ENCODE measurements at places on chromosomes 7 and 10. TPM values are rescaled to one million over a fixed set of nuclear protein-coding genes. Genes with fewer than 3 reads are reported as not detected.

ATG9B gene
- total RNA-seq, result 0.18 TPM

SPDYE16 gene
- not detected for total RNA-seq

MALRD1 gene
- total RNA-seq, result 1.1 TPM

RASA4B gene
- total RNA-seq, result 1.8 TPM

PNLIP gene
- total RNA-seq, result not detected

MBL2 gene
- not detected for total RNA-seq

ABCB4 gene
- total RNA-seq, result not detected

NPTX2 gene
- total RNA-seq, result under 0.01 TPM

ZNRF2 gene
- 0.54 TPM for total RNA-seq

CFAP46 gene
- 1.7 TPM for total RNA-seq

SFTPA1 gene
- not detected for total RNA-seq

DNA sequence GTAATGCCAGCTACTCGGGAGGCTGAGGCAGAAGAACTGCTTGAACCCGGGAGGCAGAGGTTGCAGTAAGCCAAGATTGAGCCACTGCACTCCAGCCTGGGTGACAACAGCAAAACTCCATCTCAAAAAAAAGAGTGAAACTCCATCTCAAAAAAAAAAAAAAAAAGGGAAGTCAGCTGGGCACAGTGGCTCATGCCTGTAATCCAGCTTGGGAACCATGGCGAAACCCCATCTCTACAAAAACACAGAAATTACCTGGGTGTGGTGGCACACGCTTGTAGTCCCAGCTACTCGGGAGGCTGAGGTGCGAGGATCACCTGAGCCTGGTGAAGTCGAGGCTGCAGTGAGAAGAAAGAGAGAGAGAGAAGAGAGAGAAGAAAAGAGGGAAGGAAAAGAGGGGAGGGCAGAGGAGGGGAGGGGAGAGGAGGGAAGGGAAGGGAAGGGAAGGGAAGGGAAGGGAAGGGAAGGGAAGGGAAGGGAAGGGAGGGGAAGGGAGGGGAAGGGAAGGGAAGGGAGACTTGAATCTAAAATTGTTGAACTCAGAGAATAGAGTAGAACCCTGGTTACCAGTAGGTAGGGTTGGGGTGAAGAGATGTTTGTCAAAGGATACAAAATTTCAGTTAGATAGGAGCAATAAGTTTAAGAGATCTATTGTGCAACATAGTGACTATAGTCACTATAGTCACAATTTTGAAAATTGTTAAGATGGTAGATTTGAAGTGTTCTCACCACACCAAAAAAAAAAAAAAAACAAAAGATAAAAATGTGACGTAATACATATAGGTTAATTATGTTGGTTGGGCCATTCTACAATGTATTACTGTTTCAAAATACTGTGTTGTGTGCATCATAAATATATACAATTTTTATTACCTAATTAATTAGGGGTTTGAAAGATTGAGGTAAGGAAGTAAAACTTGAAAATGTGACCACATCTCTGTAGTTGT, 2.5 kb downstream of the SLC16A9 start:
- no peak for DNase-seq
- peaks cover 3% of the 10 kb centered on the region for H3K4me1 ChIP-seq
- H3K4me3 ChIP-seq, result no peak overlapping the region
- H3K27ac ChIP-seq, result no peak overlapping the region
- no peaks in the 10 kb centered on the region for H3K36me3 ChIP-seq
- peaks cover 34% of the 10 kb centered on the region for H3K27me3 ChIP-seq

DNA sequence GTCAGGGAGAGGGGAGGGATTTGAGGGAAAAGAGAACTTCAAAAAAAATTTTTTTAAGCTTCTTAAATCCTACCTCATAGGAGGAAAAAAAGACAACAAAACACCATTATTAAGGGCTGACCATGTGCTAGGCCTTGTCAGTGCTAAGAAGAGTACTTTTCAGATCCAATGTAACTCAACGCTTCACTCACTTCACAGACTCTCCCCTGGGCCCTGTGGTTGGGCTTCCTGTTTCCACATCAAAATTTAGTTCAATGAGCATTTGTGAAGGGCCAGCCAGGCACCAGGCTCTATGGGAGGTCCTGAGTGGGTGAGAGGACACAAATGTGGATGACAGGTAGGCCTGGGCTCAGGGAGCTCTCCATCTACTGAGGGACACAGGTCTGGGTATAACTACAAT, 249.8 kb downstream of the PTEN start:
- DNase-seq, result no peak
- H3K4me1 ChIP-seq, result peaks cover 23% of the 10 kb centered on the region
- H3K36me3 ChIP-seq, result no peaks in the 10 kb centered on the region
- H3K27ac ChIP-seq, result no peak overlapping the region
- no peaks in the 10 kb centered on the region for H3K27me3 ChIP-seq
- no peak overlapping the region for H3K4me3 ChIP-seq

DNA sequence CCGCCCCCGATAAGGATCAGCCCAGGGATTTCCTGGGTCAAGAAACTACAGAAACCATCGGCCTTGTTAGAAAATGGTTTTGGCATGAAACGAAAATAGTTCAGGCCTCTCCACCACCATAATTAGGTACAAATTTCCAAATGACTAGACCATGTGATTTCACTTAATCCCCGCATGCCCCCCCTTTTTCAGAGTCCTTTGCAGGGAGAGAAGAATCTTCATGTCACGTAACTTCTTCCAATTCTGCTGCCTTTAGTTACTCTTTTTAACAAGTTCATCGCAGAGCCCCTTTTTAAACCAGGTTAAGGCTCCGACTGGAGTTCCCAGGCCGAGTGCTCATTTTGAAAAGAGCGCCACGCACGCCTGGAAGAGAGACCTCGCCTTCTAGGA, 3.4 kb downstream of the PDGFA start:
- DNase-seq, result no peak
- no peaks in the 10 kb centered on the region for H3K36me3 ChIP-seq
- no peak overlapping the region for H3K4me3 ChIP-seq

DNA sequence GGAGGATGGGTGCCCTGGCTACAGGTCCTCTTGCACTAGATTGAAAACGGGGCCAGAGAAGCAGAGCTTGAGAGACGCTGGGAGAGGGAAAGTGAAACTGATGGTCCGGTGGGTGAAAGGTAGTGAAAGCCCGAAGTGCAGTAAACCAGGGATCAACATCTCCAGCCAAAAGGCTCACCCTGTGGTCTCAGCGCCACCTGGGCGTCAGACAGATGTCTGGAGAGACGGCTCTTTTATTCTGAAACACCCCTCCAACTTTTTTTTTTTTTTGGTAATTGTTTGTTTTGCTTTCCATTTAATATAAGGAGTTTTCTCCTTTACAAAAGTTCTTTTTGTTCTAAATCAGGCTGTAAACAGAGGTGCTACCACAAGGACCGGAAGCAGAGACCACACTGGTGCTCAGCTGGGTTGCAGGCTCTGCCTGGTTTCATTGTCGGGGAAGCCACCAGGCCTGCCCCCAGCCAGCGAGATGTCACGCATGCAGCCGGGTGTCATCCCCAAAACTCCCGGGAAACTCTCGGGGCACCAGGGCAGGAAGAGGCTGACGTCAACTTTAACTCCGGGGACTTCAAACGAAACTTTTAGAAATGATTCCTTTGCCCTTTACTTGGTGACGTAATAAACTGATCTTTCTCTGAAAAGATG, 11.2 kb downstream of the IL2RA start:
- peaks cover 26% of the 10 kb centered on the region for H3K27me3 ChIP-seq
- peak overlapping the region; percentile 35 for H3K4me3 ChIP-seq
- peaks cover 3% of the 10 kb centered on the region for H3K4me1 ChIP-seq
- no peaks in the 10 kb centered on the region for H3K36me3 ChIP-seq
- DNase-seq, result peak; percentile 44

- H3K36me3 ChIP-seq, result no peaks in the 10 kb centered on the region
- H3K4me3 ChIP-seq, result no peak overlapping the region
- H3K27me3 ChIP-seq, result no peaks in the 10 kb centered on the region
Observed at GRCh38 chr7:155412416-155413253, 45.3 kb upstream of the EN2 start.

GRCh38 chr7:81607987-81608386, 161.9 kb downstream of the HGF start:
- no peak overlapping the region for H3K27ac ChIP-seq
- DNase-seq, result no peak
- no peaks in the 10 kb centered on the region for H3K36me3 ChIP-seq
- H3K4me1 ChIP-seq, result peaks cover 6% of the 10 kb centered on the region

DNA sequence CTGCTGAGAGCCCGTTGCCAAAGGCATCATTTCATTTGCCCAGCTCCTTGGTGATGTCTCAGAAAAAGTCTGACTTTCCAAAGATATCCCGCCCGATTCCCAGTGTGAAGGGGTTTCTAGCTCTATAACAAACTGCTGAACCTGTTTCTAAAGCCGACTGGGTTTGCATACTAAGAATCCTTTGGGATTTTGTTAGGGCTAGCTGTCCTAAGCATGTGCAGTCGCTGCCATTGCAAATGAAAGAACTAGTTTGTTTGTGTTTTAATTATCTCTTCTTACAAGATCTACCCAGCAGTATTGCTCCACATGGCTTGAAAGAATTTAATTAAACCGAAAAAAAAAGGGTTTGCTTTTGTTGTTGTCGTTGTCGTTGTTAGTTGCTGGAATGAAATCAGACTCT, 476.6 kb downstream of the GATA3 start:
- DNase-seq, result no peak
- H3K36me3 ChIP-seq, result no peaks in the 10 kb centered on the region
- no peaks in the 10 kb centered on the region for H3K27me3 ChIP-seq
- no peak overlapping the region for H3K27ac ChIP-seq
- H3K4me1 ChIP-seq, result no peaks in the 10 kb centered on the region

GRCh38 chr10:71468363-71469094, 71.8 kb downstream of the CDH23 start:
- peaks cover 28% of the 10 kb centered on the region for H3K27me3 ChIP-seq
- no peaks in the 10 kb centered on the region for H3K36me3 ChIP-seq
- no peak overlapping the region for H3K4me3 ChIP-seq
- no peaks in the 10 kb centered on the region for H3K4me1 ChIP-seq

GRCh38 chr7:36986511-36986933, 262.2 kb upstream of the AOAH start:
- no peaks in the 10 kb centered on the region for H3K4me1 ChIP-seq
- H3K27ac ChIP-seq, result no peak overlapping the region
- no peak overlapping the region for H3K4me3 ChIP-seq
- no peaks in the 10 kb centered on the region for H3K36me3 ChIP-seq
- no peak for DNase-seq
- H3K27me3 ChIP-seq, result peaks cover 15% of the 10 kb centered on the region

- H3K27me3 ChIP-seq, result no peaks in the 10 kb centered on the region
- no peaks in the 10 kb centered on the region for H3K4me1 ChIP-seq
- no peaks in the 10 kb centered on the region for H3K36me3 ChIP-seq
- no peak overlapping the region for H3K4me3 ChIP-seq
- no peak for DNase-seq
Observed at GRCh38 chr10:131571865-131572264, 260.3 kb upstream of the TCERG1L start.

DNA sequence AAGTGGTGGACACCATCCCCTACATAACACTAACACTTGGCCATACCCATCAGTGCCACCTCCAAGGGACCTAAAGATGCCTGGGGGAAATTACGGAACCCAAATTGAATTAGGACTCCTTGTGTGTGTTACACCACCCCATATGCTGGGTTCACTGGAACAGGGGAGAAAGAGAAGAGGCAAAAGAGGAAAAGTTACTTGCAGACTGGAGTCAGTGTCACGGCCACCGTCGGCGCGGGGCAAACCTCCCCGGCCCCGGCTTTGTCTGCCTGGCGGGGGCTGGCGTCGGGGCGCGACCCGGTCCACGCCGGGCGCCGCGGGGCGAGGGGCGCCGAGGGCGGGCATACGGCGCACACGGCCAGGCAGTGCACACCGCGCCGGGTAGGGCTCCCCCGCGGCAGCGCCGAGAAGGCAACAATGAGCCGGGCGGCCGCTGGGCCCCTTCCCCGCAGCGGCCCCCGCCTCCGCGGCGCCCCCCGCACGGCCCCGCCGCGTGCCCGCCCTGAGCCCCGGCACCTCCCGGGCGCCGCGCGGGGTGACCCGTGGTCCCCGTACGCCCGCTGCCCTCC, 171.1 kb downstream of the FAM107B start:
- peak overlapping the region; percentile 94 for H3K27ac ChIP-seq
- peak overlapping the region; percentile 99 for H3K4me3 ChIP-seq
- peaks cover 9% of the 10 kb centered on the region for H3K4me1 ChIP-seq
- DNase-seq, result no peak

DNA sequence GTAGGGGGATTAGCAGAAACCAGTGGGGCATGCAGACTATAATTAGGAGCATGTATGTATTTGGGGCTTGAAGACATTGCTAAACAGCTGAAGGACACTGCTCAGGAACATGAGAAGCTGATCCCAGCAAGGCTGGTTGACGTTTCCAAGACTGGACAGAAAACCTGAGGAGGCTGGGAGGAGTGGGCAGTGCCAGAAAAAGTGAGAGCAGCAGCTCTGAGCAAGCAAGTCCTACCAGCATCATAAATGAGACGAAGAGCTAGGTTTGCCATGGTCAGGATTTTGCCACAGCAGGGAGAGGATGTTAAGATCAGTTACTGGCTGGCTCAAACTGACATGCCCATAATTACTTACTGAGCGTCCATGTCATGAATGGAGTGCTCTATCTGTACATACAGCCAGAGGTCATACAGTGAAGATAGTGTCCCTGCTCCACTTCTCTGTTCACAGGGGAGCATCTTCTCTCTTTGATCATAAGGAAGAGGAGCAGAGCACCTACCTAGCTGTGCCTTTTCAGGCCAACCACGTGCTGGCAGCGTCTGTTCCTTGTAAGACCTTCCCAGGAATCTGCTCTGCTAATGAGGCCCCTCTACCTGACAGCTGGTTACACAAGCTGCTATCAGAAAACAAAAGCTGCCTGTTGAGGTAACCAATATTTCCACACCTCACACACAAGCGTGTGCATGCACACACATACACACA, 44.7 kb downstream of the PDE1C start:
- peaks cover 4% of the 10 kb centered on the region for H3K4me1 ChIP-seq
- DNase-seq, result no peak
- no peak overlapping the region for H3K4me3 ChIP-seq
- no peak overlapping the region for H3K27ac ChIP-seq
- H3K36me3 ChIP-seq, result no peaks in the 10 kb centered on the region
- no peaks in the 10 kb centered on the region for H3K27me3 ChIP-seq

GRCh38 chr10:8910314-8910713, 855.8 kb downstream of the GATA3 start:
- H3K36me3 ChIP-seq, result no peaks in the 10 kb centered on the region
- H3K4me1 ChIP-seq, result no peaks in the 10 kb centered on the region
- no peak overlapping the region for H3K27ac ChIP-seq

- no peak overlapping the region for H3K4me3 ChIP-seq
- H3K27ac ChIP-seq, result no peak overlapping the region
- peaks cover 7% of the 10 kb centered on the region for H3K4me1 ChIP-seq
- DNase-seq, result no peak
- 0 out of 2 replicates have a peak, but pooled peaks cover 2% of the 10 kb centered on the region for H3K27me3 ChIP-seq
- no peaks in the 10 kb centered on the region for H3K36me3 ChIP-seq
Observed at GRCh38 chr10:76311752-76312636, 880.6 kb downstream of the LRMDA start.

- H3K4me1 ChIP-seq, result no peaks in the 10 kb centered on the region
- H3K36me3 ChIP-seq, result no peaks in the 10 kb centered on the region
- H3K4me3 ChIP-seq, result no peak overlapping the region
- DNase-seq, result no peak
Observed at GRCh38 chr7:31073326-31074119, 21.4 kb downstream of the ADCYAP1R1 start.

GRCh38 chr10:6400821-6401465, 179.1 kb downstream of the PRKCQ start:
- H3K4me1 ChIP-seq, result peaks cover 19% of the 10 kb centered on the region
- H3K27ac ChIP-seq, result peak overlapping the region; percentile 42
- no peak for DNase-seq
- H3K4me3 ChIP-seq, result no peak overlapping the region

GRCh38 chr10:121710207-121710606, 112.0 kb upstream of the FGFR2 start:
- no peak overlapping the region for H3K27ac ChIP-seq
- no peak overlapping the region for H3K4me3 ChIP-seq
- no peak for DNase-seq
- H3K27me3 ChIP-seq, result no peaks in the 10 kb centered on the region

All from IMR-90 (cell line).